ENCODE measurements at places on chromosomes 3 and 15. TPM values are rescaled to one million over a fixed set of nuclear protein-coding genes. Genes with fewer than 3 reads are reported as not detected.

GHSR gene
- not detected for total RNA-seq

GOLGA6L2 gene
- total RNA-seq = not detected

CRBN gene
- 78.2 TPM for total RNA-seq

DNA sequence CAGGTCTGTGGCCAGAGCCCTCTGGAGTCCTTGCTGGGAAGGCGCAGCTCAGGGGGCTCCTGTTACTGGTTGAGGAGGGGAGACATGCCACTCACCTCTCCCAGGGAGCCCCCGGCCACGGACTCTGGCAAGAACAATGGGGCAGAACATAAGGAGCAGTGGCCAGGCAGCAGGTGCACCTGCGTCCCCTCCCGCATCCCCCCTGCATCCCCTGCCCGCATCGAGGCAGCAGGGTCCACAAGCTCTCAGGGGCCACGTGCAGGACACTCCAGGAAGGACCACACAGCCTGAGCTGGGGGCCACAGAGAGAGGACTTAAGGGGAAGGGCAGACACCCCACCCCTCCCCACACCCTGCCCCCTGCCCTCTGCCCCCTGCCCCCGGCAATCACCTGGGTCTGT lies 73.0 kb downstream of the TFRC start:
- no peak overlapping the region for H3K27ac ChIP-seq
- DNase-seq = peak; percentile 31
- no peaks in the 10 kb centered on the region for H3K27me3 ChIP-seq

DNA sequence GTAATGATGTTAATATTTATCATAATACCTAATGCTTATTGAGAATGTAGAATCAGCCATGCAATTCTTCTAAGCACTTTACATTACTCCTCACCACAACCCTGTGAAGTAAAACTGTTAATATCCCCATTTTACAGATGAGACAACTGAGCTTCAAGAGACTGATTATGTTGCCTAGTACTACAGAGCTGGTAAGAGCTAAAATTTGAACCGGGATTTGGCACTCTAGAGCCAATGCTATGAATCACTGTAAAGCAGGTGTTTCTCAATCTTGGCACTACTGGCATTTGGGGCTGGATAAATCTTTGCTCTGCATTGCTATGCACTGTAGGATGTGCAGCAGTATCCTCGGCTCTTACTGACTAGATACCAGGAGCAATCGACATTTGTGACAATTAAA lies 367.7 kb downstream of the MAGI1 start:
- no peaks in the 10 kb centered on the region for H3K27me3 ChIP-seq
- H3K36me3 ChIP-seq = no peaks in the 10 kb centered on the region
- no peak for DNase-seq
- no peak overlapping the region for H3K27ac ChIP-seq

DNA sequence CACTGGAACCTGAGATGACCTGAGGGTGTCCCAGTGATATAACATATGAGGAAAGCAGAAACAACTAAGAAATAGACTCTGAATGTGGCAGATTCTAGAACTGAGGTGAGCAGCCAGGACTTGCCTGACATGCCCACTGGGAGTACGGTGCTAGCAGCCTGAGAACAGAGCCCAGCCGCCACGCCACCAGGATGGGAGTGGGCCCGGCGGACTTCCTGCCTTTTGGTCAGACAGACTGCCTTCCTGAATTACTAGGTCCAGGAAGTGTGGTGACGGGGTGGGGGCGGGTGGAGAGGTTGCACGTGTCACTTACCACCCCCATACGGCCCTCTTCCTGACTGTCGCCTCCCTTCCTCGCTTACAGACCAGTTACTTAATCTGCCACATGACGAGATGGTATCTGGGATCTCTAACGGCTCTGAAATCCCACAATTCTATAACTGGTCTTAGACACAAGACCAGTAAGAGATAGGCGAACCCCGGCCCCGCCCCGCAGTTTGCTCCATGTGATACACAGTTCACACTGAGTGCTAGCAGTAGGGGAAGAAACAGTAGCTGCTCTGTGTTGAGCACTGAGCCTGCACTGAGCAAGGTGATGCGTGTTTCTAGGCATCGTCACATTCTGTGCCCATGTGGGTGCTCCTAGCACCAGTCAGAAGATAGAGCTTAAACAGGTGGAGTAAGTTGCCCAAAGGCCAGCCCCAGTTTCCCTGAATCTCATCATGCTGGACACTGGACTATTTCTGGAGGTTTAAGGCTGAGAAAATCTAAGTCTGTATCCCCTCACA lies 95.7 kb downstream of the CPN2 start:
- peak overlapping the region; percentile 15 for H3K4me3 ChIP-seq
- no peaks in the 10 kb centered on the region for H3K27me3 ChIP-seq
- peak overlapping the region; percentile 28 for H3K27ac ChIP-seq
- H3K4me1 ChIP-seq = no peaks in the 10 kb centered on the region

DNA sequence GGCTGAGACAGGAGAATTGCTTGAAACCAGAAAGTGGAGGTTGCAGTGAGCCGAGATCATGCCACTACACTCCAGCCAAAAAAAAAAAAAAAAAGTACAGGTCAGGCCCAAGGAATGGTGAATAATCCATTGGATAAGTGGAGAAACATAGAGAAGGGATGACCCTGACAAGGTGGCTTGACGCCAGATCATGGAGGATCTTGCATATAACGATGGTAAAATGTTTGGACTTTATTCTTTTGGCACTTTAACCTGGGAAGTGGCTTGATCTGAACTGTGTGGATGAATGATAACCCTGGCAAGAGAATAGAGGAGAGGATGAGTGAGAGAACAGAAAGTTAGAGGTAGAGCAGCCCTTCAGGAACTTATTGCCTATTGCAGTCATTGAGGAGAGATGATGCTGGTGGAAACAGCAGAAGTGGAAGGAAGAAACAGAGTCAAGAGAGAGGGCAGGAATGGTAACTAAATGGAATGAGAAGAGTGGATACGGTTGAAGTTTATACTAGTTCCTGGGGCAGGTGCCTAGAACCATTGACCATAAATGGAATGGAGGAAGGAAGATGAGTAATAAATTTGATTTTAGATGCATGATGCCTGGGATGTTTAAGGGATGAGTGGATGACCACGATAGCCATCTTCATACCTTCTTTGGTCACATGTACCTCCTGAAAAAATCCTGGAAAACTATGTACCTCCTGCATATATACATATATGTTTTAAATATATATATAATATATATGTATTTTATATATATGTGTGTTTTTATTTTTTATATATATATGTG lies 57.8 kb downstream of the BLM start:
- no peak for DNase-seq
- H3K4me1 ChIP-seq = no peaks in the 10 kb centered on the region
- H3K27ac ChIP-seq = no peak overlapping the region
- H3K4me3 ChIP-seq = no peak overlapping the region
- H3K27me3 ChIP-seq = no peaks in the 10 kb centered on the region

GRCh38 chr15:99998661-99999101 lies 265.4 kb upstream of the LYSMD4 start:
- no peak for DNase-seq
- no peak overlapping the region for H3K27ac ChIP-seq
- no peak overlapping the region for H3K4me3 ChIP-seq
- no peaks in the 10 kb centered on the region for H3K36me3 ChIP-seq
- H3K27me3 ChIP-seq = no peaks in the 10 kb centered on the region

DNA sequence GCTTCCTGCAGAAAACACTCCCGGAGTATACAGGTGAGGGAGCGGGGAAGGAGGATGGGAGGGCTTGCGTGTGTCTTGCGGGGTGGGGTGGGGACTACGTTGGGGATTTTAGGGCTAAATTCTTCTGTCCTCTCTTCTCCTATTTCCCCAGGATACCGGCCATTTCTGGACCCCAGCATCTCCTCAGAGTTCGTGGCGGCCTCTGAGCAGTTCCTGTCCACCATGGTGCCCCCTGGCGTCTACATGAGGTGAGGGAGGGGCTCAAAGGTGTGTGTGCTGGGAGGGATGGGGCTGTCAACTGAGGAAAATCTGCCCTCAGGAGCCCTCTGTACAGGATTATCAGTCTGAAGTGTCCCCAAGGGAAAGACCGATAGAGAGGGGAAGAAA lies 6.6 kb downstream of the DUOX1 start:
- H3K36me3 ChIP-seq = no peaks in the 10 kb centered on the region
- no peak overlapping the region for H3K4me3 ChIP-seq
- no peaks in the 10 kb centered on the region for H3K27me3 ChIP-seq

DNA sequence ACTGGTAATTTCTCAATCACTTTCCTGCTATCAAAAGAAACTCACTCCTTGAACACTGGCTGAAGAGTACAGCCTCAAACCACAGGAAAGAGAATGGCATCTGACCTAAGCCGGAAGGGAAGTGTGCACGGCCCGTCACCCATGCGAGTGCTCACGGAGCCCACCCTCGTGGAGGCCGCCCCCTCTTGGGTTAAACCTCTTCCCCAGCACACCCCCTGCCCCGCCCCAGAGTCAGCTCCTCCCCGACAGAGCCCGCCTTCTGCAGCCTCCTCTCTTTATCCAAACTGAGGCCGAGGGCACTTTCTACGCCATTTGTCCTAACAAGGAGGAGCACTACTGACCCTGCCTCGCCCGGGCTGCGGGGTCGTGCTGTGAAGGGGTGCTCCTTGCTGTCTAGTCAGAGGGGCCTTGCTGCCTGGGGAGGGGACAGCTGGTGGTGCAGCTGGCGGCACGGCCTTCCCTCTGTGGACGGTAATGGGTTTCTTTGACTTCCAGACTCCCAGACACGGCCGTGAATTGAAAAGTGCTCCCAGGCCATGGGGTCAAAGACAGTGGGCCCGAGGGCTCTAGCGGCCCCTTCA lies 137.7 kb downstream of the NSMCE3 start:
- H3K27ac ChIP-seq = no peak overlapping the region
- H3K36me3 ChIP-seq = no peaks in the 10 kb centered on the region
- H3K4me3 ChIP-seq = no peak overlapping the region
- no peaks in the 10 kb centered on the region for H3K27me3 ChIP-seq
- peak; percentile 42 for DNase-seq
